ENCODE measurements at places on chromosomes 1 and 21.

DNA sequence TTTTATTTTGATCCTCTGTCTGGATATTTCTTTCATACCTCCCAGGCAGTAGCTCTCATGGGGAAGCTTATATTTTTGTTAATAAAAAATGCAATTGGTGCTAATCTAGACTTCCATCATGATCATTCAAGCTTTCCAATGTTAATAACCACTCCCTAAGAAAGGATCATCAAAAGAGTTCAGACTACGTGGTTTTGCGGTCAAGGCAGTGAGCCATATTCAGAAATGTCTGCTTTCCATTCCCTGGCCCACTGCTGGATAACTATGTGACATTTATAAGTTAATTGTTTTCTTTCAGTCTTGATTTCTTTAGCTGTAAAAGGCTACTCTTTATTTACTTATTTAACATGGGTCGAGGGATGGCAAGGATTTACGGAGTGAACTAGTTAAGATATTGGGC is 414.6 kb downstream of the LMO4 start:
- DNase-seq = no peak

GRCh38 chr21:27024971-27025370 is 58.1 kb upstream of the ADAMTS5 start:
- DNase-seq = no peak

GRCh38 chr1:13523780-13524477 is 10.1 kb upstream of the LRRC38 start:
- no peak for DNase-seq

- no peak for DNase-seq
These were observed 4.3 kb downstream of the GJB3 start for GRCh38 chr1:34785231-34785874.

GRCh38 chr1:15849775-15850324 is 2.3 kb downstream of the SPEN start:
- no peak for DNase-seq

GRCh38 chr1:97373000-97373399 is 547.8 kb downstream of the DPYD start:
- no peak for DNase-seq

DNA sequence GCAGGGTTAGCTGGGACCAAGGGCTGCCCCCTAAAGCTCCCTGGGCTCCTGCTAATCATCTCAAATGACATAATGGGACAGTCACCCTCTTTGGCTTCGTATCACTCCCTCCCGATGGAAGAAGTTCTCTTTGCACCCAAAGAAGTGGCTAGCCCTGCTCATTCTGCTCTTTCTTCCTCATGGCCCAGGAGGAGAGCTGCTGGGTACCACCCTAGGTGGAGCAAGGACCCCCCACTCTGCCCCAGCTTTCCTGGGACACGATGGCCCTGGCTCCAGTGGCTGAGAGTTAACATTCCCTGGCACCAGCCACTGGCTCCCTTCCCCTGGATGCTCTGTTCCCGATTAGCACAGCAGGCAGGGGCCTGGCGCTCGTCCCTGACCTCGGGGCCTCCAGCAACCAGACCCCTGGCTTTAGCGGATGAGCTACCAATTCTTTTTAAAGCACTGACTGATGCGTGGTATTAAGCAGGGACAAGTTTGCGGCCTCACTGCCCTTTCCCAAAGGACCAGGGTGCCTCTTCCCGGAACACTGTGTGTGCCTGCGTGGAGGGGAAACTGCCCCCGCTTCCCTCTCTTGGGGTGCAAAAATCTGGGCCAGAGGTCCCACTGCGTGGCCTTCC is 1.2 kb downstream of the MYOM3 start:
- DNase-seq = peak; percentile 20

DNA sequence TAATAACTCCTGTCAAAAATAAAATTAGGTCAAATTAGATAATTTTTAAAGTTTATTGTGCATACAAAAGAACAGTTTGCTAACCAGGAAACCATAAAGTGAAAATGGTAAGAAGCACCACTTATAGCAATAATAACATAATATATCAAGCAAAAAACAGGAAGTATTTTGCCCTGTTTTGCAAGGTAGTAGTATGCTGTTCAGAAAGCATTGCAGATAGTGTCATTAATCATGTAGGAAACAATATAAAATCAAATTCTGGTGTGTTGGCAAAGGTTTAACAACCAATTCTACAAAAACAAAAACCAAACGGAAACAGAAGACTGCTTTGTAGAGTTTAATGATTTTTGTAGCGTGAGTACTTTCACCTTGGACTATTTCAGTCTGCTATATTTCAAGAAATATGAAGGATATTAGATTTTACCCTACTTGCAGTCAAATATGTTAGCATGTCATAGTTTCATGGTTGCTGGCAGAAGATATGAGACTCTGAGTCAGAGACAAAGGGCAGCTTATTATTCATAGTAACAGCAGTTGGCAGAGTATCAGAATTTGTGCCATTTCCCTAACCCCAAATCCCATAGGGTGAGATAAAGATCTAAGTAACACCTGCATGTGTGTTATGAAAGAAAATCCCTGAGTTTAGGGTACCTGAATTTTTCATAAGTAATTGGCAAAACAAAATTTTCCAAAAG is 729.0 kb upstream of the BRINP3 start:
- DNase-seq = no peak

DNA sequence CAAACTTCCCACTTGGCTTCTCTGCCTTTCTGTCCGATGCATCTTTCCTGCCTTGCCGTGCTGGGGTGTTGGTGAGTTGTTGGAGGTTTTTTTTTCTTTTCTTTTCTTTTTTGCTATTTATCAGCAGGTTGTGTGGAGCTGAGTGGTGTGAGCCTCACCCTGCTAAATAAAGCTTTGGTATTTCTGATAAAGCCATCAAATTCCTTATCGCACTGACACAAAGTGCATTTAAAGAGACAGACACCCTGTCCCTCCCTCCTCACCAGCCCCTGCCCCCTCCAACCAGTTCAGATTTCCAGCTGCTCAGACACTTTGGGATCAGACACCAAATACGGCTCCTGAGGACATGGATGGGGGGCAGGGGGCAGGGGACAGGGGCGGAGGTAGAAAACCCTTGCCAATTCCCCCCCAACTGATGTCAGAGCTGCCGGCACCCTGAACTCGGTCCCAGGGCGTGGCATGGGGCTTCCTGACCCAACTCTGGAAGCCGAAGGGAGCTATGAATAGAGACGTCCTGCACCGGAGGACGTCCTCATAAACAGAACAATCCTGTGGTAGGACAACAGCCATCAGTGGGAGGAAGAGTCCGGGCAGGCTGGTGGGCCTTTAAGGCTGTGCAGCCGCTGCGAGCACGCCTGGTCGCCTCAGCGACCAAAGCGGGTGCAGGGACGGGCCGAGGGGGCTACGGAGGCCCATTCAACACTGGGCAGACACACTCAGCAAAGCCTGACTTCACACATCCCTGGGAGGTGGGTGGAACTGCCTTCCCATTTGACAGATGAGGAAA is 79.0 kb downstream of the CASZ1 start:
- no peak for DNase-seq

GRCh38 chr1:236395230-236395946 is 1.3 kb downstream of the EDARADD start:
- no peak for DNase-seq

DNA sequence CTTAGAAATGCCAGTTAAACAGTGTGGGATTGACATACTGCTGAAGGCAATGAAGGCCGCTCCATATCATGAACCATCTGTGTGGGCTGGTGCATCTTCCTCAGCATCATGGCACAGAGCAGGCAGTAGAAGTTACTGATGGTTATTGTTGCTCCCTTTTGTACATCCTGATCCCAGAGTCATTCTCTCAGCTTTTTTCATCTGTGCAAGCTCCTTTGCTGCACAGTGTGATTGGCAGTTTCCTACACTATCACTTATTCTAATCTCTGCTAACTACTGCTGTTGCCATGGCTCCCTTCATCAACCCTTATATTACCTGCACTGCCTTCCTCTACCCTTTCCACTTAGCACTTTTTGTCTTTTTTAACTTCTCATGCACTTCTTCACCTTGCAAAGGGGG is 16.2 kb downstream of the RGS13 start:
- no peak for DNase-seq

DNA sequence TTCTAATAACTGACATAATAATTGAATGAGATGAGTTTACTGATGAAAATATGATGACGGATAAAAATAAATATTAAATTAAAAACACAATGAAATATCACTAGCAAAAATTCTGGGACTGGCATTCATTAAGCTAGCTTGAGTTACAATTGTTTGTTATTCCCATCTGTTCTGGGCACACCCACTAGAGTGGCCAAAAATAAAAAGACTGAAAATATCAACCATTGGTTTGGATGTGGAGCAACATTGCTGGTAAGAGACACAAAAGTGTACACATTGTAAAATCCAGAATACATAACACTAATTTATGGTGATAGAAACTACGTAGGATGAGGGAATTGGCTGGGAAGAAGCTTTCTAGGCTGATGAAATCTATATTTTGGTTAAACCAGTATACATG is 9.6 kb upstream of the NEK7 start:
- no peak for DNase-seq
